ENCODE measurements at places on chromosomes 1 and 21. TPM values are rescaled to one million over a fixed set of nuclear protein-coding genes. Genes with fewer than 3 reads are reported as not detected.
A peak's percentile ranks its signal among the peaks of the same experiment; 100 is the strongest.

The CFAP141 gene
- total RNA-seq, result not detected

The TMEM9 gene
- total RNA-seq, result 59.5 TPM

The BSND gene
- 0.14 TPM for total RNA-seq

The HFM1 gene
- total RNA-seq, result 2.8 TPM

The KRTAP13-2 gene
- not detected for total RNA-seq

The PLA2G2F gene
- under 0.01 TPM for total RNA-seq

DNA sequence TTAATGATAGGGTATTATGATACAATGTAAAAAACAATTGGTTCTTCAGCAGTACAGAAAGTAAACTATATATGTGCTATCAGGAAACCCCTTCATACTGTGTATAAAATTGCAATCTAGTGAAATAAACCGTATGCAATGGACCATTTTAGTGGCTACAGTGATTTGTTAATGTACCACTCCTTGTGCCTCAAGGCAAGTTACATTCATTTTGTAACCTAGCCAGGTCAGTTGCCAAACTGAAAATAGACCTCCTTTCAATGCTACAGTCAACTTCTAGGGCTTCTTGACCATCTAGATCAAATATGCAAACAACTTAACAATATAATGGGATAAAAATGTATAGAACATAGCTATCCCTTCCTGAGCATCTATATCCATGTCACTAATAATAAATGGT lies 52.0 kb upstream of the RAVER2 start:
- no peak for DNase-seq

- peak; percentile 70 for DNase-seq
These were observed 1.1 kb downstream of the NMNAT2 start for GRCh38 chr1:183416850-183417771.

DNA sequence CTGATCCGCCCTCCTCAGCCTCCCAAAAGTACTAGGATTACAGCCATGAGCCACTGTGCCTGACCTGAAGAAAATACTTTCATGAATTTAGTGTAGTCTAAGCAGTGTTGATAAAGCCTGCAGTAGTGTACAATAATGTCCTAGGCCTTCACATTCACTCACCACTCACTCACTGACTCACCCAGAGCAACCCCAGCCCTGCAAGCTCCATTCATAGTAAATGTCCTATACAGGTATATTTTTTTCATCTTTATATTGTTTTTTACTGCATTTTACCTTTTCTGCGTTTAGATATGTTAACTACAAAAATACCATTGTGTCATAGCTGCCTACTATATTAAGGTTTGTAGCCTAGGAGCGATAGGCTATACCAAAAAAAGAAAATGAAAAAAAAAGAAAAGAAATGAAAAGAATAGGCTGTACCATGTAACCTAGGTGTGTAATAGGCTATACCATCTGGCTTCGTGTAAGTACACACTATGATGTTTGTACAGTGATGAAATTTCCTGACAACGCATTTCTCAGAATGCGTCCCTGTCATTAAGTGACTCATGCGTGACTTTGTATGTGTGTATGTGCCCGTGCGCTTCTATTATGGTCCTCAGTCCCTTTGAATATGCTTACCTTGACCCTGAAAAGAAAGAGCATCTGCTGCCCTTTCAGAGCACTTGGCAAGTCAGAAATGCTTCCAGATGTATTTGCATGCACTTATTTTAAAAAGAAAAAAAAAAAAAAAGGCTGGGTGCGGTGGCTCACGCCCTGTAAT lies 9.2 kb upstream of the SLAMF8 start:
- no peak for DNase-seq

DNA sequence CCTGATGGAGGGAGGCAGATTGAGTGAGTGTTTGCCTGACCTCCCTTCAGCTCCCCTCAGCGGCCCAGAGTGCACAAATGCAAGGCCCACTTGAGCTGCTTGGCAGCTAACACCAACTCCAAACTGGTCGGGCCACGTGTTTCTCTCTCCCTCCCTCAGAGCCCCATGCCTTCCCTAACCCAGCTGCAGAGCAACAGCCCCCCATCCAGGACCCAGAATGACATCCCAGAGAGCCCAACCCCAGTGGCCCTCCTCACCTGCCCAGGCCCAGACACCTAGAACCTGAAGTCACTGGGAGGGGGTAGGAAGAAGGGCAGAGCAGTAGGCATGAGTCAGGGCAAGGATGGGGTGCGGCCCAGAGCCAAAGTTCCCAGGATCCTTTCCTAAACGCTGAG lies 789 bp upstream of the S100A14 start:
- DNase-seq, result no peak

DNA sequence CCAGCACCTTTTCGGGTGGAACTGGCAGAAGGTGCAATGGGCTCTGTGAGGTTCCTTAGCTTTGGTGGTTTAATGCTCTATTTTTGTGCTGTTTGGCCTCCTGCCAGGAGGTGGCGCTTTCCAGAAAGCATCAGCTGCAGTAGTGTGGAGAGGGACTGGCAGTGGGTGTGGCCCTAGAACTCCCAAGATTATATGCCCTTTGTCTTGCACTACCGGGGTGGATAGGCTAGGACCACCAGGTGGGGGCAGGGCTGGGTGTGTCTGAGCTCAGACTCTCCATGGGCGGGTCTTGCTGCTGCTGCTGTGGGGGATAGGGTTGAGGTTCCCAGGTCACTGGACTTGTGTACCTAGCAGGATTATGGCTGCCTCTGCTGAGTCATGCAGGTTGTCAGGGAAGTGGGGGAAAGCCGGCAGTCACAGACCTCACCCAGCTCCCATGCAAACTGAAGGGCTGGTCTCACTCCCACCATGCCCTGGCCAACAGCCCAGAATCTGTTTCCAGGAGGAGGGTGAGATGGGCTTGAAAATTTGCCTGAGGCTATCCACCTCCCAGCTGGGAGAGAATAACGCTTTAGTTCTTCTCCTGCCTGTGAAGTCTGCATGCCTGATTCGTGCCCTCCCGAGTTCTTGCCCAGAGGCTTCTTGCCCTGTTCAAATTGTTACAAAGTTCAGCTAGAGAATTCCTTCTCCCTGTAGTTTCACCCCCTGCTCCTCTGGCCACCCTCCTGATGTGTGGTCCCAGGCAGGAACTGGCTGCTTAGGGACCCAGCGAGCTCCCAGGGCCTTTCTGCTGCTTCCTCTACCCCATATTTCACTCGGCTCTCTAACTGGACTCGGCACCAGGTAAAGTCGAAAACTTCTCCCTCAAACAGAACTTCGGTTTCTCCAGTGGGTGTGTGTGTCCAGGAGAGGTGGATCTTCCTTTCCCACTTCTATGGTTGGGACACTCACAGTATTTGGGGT lies 76.5 kb upstream of the BTG3 start:
- DNase-seq, result no peak

DNA sequence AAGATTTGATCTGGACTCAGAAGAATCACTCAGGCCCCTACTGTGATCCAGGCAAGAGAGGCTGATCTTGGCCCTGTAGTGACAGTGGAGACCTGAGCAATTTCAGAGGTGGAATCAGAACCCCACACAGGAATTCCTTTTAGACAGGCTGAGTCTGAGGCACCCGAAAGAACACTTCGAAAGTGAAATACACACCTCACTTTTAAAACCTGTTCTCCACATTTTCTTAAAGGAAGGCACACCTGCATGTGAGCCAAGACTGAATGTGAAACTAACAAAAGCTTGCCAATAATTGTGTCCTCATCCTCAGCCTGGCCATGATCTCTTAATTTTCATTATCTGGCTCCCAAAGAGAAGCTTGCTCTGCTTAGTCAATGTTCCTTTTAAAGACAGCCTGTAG lies 32.2 kb downstream of the SIPA1L2 start:
- no peak for DNase-seq

DNA sequence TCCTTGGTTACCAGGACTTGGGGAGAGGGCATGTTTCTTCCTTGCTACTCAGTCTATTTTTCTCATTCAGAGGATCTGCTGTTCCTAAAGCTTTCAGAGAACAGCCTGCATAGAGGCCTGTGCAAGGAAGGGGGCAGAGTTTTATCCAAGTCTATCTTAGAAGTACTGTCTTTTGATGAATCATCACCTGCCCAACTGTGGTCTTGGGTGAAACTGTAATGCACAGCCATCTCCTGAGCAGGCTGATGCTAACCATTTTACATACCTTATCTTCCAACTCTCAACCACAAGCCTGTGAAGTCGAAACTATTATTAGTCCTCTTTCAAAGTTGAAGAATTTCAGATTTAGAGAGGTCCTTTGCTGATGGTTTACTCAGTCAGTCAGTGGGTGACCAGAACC lies 368.0 kb downstream of the HHAT start:
- no peak for DNase-seq

DNA sequence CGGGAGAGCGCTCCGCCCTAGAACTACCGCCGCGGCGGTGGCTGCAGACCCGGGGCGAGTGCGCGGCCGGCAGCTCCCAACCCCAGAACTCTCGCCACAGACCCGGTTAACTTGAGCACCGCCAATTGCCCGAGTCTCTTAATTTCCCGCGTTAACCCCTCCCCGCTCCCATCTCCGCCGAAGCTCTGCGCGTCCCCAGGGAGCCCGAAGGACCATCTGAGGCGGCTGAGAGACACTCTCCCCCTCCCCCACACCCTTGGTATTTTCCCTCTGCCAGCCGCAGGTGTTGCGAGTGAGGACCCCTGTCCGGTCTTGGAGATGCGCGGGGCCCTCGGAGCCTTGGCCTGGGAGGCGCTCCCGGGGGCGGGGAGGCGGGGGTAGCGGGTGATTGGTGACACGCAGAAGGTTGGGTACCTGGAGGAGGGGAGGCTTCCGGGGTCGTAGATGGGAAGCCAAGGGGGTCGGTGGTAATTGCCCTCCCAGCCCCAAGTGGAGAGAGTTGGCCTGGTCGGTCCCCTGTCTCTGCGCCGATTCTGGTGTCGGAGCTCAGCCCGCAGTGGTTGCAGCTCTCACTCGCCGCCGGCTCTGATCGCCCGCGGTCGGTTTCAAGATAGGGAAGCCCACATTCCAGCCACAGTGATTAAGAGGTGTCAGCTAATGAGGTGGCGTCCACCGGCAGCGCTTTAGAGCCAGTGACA lies 858 bp upstream of the SUSD4 start:
- DNase-seq, result no peak

DNA sequence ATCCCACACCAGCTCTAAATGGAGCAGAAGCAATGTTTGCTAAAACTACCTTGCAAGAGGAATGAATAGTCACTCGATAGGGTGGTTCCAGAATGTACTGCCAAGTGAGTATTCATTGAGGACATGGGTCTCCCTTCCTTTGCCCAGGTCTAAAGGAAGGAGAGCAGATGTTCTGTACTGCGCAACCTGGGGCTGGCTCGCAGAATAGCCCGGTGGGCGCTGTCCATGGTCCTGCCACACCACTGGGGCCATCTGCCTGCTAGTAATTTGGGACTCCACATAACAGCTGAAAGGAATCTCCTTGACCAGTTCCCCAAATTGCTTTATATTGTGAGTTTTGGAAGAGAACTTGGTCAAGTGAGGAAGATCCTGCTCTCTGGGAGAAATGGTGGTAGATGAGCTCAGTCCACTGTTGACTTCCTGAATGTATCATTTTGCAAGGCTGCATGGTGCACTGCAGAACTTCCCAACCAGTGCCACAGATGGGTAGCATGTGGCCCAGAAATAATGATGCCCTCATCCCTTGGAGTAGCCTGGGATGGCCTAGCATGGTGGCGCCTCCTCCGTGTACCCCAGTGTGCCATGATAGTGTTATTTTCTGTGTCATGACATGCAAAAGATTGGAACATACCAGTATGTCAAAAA lies 5.7 kb downstream of the SLC6A17 start:
- DNase-seq, result peak; percentile 77

DNA sequence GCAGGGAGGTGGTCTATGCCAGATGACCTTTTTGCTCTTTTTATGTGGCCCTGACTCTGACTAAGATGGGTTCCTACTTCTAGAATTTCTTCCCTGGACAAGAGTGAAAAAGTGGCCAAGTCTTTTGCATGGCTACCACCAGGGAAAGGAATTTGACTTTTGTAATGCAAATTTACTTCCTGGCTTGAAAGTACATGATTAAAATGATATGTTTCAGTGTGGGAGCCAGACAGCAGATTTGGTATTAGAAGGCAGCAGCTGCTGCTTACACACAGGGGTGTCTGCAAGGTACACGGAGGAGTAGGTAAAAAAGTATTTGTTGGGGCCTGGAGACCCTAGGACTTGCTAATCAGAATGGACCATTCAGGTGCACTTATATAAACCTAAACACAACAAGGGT lies 78.4 kb downstream of the KCND3 start:
- no peak for DNase-seq

GRCh38 chr1:155011437-155012025 lies 8.9 kb downstream of the ZBTB7B start:
- no peak for DNase-seq

DNA sequence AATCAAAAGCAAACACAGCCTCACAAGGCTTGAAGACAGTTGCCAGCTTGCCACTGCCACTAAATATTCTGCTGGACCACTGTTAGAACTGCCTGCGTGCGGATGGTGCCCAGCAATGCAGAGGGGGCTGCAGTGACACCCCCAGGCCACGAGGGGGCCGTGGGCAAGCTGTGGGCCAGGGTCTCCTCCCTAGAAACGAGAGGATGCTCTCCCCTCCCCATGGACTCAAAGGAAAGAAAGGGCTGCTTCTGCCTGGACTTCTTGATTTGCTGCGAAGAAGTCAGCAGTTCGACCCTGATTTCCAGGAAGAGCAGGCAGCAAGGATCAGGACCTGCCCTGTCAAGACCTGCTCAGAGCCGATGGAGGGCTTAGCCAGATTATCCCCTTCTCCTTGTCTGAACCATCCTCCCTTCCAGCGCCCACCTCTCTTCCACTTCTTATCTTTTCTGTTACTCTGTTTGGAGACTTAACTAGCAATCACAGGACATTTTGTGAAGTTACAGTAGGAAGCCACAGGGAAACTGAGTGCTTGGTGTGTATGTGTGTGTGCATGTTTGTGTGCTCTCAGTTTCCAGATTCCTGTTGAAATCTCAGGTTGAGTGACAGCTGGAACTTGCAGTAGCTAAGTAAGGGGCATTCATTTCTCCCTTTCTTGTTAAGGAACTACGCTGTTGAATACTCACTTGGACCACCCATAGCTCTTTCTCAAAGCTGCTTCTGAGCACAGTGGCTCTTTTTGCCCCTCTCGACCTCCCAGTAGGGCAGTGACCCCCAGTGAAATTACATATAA lies 2.7 kb downstream of the MAN1C1 start:
- DNase-seq, result no peak

DNA sequence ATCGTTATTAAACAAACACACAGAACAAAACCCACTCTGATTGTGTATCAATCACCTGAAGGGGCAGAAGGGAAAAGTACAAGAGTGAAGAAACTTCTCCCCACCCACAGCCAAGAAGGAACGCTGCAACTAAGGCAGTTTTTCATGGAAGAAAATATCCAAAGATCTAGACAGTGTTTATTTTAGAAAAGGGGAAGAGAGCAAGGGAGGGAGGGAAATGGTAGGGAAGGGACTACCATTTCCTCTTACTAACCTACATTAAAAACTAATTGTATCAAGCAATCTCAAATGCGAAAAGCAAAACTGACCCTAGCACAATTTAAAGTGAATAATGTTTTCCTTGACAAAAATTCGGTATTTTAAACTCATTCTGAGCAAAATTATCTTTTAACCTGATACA lies 3.5 kb downstream of the NRIP1 start:
- DNase-seq, result no peak
